ENCODE measurements at places on chromosomes 12 and 14.

GRCh38 chr12:76119887-76120286 is 35.4 kb upstream of the NAP1L1 start:
- DNase-seq: no peak

- DNase-seq: peak; percentile 14
These were observed 47.6 kb downstream of the TMEM132C start for GRCh38 chr12:128314611-128315010.

- no peak for DNase-seq
These were observed 7.7 kb downstream of the CCDC184 start for GRCh38 chr12:48191096-48191495.

DNA sequence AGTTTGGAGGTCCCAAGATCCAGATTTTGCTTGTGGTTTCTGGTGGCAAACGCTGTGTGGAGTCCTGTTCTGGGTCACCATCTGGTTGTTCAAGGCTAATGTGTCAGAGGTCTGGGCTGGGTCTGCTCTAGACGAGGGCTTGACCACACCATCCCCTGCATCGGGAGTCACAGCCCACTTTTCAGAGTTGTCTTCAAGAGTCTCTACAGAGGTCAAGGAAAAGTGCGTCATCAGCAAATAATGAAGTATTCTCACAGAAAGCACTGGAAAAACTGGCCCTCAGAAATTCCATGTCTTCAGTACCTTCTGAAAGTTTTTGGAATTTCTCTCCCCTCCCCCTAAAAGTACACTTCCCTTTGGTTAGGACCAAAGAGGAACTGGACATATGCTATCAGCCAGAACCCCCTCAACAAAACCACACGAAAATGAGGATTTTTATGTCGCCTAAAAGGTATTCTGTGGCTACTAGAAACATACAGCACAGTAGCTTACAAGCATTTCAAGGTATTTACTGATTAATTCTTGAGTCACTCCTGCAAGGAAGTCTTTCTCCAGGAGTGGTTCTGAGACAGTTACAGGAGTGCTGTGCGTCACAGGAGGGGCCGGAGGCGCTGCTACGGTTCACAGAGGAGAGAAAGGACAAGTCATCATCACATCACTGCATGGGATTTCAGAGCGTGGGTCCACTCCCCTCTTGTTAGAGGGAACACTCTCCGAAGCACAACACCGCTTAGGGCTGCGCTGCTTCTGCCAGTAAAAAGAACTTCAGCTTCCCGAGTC is 35.4 kb downstream of the RAD52 start:
- no peak for DNase-seq

DNA sequence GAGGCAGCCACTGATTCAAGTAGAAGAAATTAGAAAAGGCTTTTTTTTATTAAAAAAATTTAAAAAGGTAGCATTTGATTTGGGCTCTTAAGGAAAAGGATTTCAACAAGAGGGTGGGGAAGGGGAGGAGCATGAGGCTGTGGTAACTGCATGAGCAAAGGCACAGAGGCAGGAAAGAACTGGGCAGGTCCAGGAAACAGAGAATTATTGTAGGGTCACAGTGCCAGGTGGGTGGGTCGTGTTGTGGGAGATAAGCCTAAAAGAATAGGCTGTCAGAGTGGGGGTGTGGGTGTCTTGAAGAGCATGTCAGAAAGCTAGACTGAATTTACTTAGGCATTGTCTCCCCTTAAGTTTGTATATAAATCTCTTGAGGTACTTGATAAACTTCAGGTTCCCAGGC is 7.8 kb downstream of the LIMA1 start:
- no peak for DNase-seq

DNA sequence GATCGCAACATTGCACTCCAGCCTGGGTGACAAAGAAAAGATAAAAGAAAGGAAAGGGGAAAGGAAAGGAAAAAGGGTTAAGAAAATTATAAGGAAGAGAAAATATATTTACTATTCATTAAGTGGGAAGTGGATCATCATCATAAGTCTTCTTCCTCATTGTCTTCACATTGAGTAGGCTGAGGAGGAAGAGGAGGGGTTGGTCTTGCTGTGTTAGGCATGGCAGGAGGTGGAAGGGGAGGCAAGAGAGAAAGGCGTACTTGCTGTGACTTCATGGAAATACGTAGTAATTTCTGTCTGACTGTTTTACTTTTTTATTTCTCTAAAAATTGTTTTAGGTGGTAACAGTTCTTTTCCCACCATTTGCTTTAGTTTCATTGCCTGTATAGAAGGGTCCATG is 26.2 kb downstream of the FAM177A1 start:
- DNase-seq: no peak

DNA sequence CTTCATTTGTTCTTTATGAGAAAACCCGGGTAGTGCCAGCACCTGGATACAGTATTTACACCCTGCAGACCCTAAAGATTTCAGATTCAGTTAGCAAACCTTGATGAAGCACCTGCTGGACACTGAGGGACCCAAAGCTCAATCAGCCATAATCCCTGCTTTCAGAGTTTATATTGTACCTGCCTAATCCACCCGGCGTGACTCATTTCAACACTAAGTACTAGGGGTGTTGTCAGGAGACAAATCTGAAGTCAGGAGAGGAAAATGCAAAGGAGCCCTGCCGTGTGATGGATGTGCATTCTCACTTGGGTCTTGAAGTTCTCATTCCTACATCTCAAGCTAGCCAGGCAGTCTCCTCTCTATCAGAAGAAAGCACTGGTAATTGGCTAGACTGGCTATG is 176.7 kb upstream of the BCL2L14 start:
- no peak for DNase-seq

DNA sequence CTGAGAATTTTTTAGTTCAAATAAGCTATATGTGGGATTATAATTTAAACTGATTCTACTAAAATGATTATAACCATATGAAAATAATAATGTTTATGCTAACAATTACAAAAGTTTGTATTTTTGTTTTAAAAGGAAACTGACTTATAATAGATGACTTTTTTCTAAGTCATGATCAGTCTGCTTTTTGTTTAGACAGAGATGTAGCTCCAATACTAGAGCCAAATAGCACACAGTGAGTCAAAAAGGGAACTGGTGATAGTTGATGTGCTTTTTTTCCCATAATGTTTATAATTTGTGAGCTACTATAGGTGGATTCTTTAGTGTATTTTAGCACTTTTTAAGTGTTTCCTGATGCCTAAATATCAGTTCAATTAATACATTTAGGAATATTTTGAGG is 28.3 kb downstream of the TMPO start:
- DNase-seq: no peak

GRCh38 chr12:62409068-62409467 is 57.6 kb upstream of the MON2 start:
- no peak for DNase-seq

- no peak for DNase-seq
These were observed 13.0 kb upstream of the GNG2 start for GRCh38 chr14:51847489-51847796.

DNA sequence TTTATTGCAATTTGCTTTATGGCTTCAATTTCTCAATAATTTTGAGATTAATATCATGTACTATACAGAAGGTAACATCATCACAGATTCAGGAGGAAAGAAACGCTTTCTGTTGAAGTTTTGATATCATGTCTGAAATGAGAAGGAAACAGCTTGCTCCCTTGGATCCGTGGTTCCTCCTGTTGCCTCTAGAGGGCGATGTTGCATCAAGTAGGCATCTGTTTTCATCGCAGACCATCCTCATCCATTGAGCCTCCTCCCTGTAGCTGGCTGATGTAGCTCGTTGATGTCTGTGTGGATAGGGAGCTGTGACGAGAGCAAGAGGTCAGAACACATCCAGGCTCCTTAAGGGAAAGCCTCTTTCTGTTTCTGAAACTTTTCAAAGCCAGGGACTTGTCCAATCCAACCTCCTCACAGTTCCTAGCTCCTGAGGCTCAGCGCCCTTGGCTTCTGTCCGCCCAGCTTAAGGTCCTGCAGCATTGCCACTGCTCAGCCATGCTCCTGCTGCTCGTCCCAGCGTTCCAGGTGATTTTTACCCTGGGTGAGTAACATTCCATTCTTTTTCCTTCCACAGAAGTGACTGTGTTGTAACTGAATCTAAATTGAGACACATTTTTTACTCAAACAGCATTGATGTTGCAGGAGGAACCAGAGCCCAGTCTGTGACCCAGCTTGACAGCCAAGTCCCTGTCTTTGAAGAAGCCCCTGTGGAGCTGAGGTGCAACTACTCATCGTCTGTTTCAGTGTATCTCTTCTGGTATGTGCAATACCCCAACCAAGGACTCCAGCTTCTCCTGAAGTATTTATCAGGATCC is 304.8 kb upstream of the OR4E1 start:
- peak; percentile 22 for DNase-seq

- DNase-seq: no peak
These were observed 123.7 kb upstream of the MDM1 start for GRCh38 chr12:68455691-68456345.

DNA sequence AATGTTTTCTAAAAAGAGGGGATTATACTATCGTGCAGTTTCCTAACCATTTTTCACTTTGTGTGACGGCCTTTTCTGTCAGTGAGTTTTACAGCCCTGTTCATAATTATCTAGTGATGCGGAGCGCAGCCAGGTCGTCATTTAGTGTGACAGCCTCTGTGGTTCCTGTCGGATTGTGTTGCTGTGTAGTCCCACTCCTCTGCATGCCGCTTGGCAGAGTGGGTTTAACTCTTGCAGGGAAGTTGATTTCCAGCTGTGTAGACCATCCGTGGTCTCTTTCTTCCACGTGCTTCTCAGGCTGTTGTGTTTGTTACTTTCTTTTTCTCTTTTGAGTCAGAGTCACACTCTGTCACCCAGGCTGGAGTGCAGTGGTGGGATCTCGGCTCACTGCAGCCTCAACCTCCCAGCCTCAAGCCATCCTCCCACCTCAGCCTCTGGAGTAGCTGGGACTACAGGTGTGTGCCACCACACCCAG is 8.6 kb downstream of the RAN start:
- DNase-seq: no peak

- DNase-seq: no peak
These were observed 366.7 kb downstream of the BTG1 start for GRCh38 chr12:91778938-91779400.

DNA sequence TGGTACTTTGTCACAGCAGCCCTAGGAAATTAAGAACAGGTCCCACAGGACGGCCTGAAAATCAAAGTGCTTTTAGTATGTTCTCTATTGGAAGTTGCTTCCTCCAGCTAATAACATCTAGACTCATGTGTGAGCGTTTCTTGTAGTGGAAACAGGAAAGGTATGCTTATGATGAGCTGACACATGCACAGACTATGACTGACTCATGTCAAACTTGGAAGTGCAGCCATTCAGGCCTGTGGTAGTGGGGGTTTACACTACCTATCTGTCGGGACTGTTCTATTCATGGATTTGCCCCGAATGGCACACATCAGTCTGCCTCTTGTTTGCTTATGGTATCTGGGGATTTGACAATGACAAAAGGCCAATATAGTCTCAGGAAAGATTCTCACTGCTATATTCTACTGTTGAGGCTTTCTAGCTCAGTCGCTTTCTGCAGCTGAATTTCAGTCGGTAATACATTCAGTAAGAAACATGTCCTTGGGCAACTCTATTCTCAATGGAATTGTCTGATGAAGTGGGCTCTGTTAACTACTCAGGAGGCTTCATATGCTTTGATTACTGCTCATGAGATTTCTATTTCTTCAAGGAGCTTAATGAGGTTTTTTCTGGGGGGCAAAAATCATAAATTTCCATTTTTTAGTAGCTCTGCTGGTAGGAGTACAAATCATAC is 270.3 kb upstream of the DAAM1 start:
- no peak for DNase-seq

DNA sequence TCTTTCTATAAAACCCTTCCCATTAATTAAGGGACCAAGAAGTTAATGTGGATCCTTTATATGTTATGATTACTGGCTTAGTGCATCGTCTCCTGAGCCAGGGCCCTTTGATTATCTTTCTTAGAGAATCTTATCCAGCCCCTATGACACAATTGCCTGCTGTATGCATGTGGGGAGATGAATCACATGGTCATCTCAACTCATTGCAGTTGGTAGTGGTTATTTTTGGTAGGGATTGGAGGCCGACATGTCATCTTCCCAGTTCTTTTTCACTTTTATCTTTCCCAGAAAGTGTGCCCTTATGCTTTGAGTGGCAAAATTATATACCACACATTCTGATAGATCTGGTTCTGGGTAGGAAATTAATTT is 26.0 kb downstream of the ZNF664 start:
- DNase-seq: no peak

GRCh38 chr14:58397156-58397555 is 1.4 kb downstream of the TOMM20L start:
- DNase-seq: peak; percentile 22

GRCh38 chr12:47881826-47882427 is 22.9 kb downstream of the VDR start:
- DNase-seq: no peak

DNA sequence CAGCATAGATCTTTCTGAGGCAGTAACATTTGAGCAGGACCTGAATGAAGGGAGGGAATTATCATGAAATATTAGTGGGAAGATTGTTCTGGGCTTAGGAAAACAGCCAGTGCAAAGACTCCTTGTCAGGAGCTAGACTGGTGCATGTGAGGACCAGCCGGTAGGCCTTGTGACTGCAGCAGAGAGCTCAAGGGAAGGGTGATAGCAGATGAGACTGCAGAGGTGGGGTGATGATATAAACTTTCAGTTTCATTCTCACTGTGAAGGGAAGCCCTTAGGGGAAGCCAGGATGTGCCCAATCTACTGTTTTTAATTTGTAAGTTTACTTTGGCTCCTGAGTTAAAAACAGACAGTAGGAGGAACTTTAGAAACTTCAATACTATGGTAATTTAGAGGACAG is 12.4 kb downstream of the IL22 start:
- DNase-seq: peak; percentile 40

DNA sequence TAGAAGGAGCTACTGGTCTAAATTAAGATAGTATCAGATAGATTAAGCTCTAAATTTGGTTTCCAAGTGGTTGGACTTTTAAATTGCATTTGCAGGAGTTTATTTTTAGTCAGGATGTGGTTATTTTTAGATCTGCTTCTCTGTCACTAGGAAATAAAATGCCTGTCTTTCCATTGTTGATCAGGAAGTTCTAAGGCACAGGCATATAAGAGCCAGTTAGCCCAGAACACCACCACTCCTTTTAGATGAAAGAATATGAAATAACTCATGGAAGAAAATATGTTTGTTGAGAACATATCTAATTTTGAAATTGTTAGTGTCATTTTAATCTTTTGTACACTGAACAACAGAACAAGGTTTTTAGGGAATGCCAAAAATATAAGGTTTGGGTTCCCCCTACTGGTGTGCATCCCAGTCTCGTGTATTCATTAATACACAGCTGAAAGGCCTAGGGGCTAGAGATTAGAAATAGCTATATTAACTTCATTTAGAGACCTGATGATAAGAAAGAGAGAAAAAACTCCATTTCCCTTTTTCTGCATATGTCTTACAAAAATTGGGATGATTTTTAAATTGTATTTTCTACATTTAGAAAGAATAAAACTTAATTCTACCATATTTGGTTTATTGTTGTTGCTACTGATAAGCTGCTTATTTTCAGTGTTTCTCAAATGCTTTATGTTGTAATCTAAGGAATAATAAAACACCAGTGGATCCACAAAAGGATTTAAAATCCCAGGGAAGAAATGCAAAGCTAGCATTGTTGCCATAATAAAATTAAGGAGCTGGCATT is 67.2 kb downstream of the RIC8B start:
- peak; percentile 50 for DNase-seq

- DNase-seq: peak; percentile 33
These were observed 113.7 kb upstream of the NCOR2 start for GRCh38 chr12:124680863-124681778.

Measured in Ammon's horn (tissue), 1 donor.